ENCODE measurements at places on chromosomes 4 and X.

- no peak for DNase-seq
These were observed 168.8 kb upstream of the FAM47A start for GRCh38 chrX:34300871-34301270.

DNA sequence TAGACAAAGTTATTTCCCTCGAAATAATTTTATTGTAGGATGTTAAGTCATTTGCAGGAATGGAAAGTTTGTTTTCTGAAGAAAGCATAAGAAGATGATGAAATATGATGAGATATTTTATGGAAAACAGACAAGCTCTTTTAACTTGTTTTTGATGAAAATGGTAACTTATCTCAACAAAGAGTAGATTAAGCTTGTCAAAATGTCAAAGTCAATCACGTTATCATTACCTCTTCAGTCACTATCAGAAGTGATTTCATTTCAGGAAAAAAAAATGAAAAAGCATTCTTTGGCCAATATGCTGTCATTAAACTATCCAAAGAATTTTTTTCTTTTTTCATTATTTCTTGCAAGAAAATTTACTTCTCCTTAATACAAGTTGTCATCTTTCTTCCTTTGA is 221.0 kb upstream of the ANKRD50 start:
- DNase-seq = no peak

DNA sequence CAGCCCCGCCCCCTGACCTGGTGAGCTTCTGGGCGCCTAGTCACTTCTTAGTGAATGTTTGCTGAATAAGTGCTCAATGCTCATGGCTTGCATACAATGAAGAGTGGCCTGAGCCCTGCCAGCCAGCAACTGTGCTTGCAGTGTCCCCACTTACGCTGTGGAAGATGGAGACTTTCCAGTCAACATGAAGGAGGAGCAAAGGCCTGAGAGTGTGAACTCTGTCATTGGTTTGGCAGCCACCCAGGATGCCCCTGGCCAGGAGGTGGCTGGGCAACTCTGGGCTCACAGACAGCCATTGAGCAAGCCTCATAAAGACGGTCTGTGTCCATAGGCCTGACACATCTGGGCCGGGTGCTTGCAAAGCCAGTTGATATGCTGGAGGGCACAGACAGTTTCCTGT is 72.1 kb upstream of the MAMLD1 start:
- DNase-seq = peak; percentile 33

- peak; percentile 41 for DNase-seq
These were observed 591 bp downstream of the PRPS1 start for GRCh38 chrX:107628662-107629539.

- DNase-seq = no peak
These were observed 281.5 kb downstream of the USP46 start for GRCh38 chr4:52377563-52377962.

DNA sequence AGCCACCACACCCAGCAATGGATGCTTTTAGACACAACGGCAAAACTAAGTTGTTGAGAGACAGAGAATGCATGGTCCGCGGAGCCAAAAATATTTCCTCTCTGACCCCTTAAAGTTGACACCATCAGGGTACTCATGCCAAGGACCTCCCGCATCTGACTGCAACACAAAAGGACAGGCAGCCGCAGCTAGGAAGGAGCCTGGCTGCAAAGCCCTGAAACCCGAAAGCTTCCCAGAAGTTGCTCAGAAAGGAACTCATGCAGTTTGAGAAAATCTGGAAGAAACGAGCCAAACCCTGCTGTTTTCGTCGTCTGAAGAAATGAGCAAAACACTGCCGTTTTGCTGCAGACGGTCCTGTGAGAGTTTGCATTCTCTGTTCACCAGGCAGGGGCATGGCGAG is 16.5 kb downstream of the DHRSX start:
- no peak for DNase-seq

DNA sequence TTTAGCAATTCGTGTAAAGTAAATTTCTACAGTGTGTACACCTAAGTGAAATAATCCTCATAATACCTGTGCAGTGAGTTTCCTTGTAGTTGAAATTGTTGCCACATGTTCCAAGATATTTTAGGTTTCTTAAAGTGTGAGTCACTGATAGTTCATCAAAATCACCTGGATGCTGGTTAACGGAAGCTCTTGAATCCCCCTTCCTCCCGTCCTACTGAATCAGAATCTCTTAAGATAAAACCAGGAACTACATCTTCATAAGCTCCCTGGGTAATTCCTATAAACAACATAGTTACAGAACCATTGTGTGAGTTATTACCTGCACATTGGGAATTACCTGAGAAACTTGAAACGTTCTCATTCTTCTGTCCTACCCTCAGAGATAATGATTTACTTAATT is 197.4 kb upstream of the HS3ST1 start:
- no peak for DNase-seq

GRCh38 chrX:21932292-21933002 is 8.1 kb upstream of the SMS start:
- DNase-seq = peak; percentile 88

DNA sequence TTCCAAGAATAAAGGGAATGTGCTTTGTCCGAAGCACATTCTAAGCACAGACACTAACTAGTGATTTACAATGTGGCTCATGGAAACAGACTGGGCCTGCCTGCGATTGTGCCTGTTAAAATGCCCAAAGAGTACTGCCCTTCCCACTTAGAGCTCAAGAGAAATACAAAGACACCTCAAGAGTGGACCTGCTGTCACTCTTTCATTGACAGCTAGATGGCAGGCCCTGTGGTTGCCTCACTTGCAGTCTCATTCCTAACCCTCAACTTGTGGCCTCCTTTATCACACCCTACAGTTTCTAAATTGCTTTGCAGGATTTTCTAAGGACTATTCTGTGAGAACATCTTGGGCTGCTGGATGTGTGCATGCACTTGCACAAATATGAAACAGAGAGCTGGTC is 331.0 kb upstream of the EMCN start:
- no peak for DNase-seq
